Ovary (tissue), 10 donors: ENCODE measurements at places on chromosomes 7 and 10. TPM values are rescaled to one million over a fixed set of nuclear protein-coding genes. Genes with fewer than 3 reads are reported as not detected.

GRCh38 chr10:125824736-125825135 is 1.4 kb downstream of the BCCIP start:
- DNase-seq = no peak

DNA sequence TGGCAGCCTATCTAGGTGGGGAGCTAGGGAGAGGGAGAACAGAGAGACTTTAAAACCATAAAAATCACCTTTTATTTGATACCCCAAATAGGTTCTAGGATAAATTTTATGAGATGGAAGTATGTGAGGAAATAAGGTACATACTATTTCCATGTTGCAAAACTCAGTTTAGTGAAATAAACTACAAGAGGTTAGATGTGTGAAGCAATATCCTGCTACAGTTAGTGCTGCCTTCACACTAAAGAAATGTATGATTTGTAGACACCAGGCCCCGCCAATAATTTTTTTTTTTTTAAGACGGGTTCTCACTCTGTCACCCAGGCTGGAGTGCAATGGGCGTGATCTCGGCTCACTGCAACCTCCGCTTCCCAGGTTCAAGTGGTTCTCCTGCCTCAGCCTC is 34.4 kb upstream of the RSBN1L start:
- no peak for DNase-seq

DNA sequence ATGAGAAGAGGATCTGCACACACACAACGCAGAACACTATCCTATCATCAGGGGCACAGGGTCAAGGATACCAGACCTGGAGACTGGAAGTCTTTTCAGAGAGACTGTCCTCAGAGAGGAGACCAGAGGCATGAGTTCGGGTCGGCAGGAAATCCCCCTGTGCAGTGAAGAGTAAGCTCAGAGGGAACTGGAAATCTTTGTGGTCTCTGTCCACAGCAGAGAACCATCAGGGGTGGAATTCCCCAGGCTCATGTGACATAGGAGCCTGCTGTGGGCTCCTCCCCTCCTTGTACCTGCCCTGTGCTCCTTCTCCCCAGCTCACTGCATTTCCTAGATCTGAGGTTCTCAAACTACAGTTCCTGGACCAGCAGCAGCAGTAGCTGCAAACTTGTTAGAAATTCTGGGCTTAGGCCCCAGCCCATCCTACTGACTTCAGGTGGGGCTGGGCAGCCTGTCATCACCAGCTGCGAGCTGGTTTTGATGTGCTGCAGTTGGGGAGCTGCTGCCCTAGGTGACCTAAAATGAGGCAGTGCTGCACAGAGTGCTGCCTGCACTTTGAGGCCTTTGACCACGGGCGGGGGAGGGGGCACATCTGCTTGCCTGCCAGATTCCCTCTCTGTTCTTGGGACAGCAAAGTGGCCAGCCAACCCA is 2.4 kb downstream of the ZMIZ2 start:
- DNase-seq = no peak

DNA sequence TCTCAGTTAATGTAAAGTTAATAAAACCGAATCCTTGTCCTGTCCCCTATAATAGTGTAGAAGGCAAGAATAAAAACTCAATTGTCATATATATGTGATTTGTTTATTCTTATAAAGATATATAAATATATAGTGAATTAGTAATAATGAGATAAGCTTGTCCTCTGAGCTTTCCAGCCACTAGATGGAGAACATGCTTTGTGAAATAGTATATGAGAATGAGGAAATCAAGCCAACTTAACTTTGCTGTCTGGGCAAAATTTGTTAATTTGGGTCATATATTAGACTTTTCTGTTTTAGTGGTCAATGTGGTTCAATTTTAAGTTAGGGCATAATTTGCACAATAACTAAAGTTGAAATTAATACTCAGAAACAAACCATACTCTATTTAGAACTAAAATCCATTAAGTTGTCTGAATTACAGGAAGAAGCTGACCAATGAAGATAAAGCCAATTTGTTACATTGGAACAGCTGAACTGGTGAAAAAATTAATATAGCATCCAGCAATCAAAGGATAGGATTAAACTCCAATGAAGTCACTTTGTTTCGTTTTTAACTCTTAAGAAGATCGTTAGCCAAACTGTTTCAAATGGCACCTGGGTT is 595.0 kb downstream of the ARL4A start:
- no peak for DNase-seq

The ACTA2 gene
- total RNA-seq = 154 TPM

The HMX2 gene
- total RNA-seq = not detected
